ENCODE measurements at places on chromosomes 5 and 9.

DNA sequence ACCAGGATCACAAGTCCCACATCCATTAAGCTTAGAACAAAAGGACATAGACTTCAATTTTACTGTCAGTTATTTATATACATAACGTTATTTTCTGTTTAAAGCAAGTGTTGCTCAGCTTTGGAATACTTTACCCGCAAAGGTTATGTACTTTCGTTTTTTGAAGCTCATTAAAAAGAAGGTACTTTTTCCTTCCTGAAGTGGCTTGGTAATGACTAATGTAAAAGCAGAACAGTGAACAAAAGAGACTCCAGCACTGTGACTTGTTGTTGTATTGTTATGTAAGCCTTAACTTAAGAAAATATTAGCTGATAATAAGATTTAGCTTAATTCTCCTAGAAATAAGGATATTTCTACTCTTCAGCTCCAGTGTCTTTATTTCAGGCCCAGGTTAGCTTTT lies 97.3 kb upstream of the SLCO6A1 start:
- DNase-seq: no peak

- DNase-seq: no peak
These were observed 16.3 kb downstream of the FAM163B start for GRCh38 chr9:133592731-133593409.

DNA sequence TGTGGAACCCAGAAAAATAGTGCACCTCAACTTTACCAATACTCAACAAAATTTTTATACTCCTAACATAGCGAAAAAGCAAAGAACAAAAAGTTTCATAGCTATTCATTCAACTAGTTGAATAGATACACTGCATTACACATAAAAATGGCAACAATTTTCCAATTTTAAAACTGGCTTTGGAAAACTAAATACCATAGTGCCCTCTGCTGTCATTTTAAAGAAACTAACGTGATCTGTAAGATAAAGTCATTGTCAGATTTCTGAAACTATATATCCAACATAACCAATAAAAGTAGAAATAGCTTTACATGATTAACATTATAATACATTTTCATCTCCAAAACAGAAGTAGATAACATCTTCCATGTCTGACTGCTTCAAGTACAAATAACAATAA lies 31.6 kb downstream of the DTWD2 start:
- no peak for DNase-seq

- DNase-seq: no peak
These were observed 220.0 kb downstream of the CDH18 start for GRCh38 chr5:19767987-19768386.

DNA sequence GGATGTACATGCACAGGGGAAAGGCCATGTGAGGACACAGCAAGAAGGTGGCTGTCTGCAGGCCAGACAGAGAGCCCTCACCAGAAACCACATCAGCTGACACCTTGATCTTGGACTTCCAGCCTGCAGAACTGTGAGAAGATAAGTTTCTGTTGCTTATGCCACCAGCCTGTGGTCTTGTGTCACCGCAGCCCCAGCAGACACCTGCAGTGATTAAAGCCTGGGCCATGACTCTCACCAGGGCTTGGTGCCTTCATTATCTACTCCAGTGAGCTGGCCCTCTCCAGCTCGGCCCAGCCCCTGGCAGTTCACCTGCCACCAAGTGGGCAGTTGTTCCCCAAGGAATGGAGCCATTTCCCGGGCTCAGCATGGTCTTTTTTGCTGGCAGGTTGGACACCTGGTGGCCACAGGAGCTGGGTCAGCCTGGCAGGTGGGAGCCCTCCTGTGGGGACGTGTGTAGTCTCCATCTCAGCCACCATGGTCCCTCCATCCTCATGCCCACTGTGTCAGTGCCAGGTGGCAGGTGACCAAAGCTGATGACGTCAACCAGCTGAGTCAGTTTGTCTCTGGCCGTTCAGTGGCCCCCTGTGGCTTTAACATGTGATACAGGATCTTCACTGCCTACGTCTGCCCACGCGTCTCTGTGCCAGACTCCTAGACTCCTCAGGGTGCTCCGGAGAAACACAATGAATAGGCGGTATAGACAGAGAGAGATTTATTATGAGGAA lies 99.9 kb upstream of the PPP1R26 start:
- DNase-seq: no peak

- no peak for DNase-seq
These were observed 81.3 kb downstream of the IZUMO3 start for GRCh38 chr9:24464319-24464951.

DNA sequence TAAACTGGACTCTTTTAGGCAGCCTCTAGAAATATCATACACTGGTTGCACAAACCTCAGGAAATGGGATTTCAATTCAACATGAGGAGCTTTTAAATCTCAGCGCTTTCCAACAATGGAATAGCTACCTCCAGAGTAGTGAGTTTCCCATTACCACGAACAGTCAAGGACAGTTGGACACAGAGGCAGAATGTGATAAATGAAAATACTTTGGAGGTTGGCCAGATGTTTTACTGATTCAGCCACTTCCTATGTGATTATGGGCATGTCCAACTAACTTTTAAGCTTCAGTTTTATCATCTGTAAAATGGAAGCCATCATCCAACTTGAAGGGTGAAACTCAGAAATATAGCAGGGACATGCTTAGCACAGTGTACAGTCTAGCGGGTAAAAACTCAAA lies 2.1 kb downstream of the FBXW2 start:
- no peak for DNase-seq

DNA sequence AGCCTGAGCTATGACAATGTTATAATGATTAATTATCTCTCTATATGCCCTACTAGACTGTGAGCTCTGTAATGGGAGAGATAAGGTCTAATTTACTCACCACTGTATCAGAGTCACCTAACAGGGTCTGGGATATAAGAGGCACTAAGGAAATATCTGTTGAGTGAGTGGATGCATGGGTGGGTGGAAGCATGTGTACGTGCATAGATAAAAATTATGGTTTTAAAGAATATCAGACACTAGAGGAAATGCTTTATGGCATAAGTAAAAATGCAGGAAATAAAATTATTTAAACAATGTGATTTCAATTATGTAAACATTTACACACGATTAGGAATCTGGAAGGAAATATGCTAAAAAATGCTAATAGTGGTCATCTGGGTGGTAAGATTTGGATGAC lies 137.8 kb downstream of the SPOCK1 start:
- no peak for DNase-seq

DNA sequence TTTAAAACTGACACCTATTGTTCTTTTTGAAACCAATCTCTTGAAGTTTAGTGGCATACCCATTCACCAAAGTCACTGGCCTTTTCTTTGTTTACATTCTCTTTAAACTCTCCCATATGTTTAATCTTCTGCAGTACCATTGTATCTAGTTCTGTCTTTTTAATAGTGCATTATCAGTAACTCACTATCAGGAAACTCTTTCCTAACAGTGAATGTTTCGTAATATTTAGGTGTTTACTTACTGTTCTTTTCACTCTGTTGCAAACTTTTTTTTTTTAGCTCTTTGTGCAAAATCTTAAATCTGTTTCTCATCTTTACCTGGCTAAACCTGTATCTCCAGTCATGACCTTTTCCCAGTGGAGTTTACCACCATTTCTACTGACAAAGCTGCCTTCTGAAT lies 17.2 kb downstream of the SMAD5 start:
- no peak for DNase-seq

DNA sequence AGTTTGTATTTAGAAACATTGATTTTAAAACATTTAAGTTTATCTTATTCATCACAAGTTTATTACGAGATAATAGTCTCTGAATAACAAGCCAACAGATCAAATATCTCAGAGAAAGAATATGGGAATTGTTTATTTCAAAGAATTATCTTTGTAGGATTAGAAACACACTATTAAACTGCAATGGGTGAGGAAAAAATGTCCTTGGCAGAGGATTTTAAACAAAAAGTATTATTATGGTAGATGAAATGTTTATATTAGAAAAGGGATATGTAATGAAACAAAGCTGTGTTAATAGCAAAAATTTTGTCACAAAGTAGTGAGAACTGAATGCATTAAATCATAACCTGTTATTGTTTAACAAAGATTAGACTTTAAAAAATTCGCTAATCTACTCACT lies 1382.9 kb upstream of the DMAC1 start:
- no peak for DNase-seq

GRCh38 chr9:33860200-33860871 lies 43.4 kb downstream of the UBE2R2 start:
- DNase-seq: no peak

- DNase-seq: no peak
These were observed 30.2 kb downstream of the EFCAB9 start for GRCh38 chr5:172223901-172224873.

- no peak for DNase-seq
These were observed 121.9 kb upstream of the GRHPR start for GRCh38 chr9:37300620-37301019.

DNA sequence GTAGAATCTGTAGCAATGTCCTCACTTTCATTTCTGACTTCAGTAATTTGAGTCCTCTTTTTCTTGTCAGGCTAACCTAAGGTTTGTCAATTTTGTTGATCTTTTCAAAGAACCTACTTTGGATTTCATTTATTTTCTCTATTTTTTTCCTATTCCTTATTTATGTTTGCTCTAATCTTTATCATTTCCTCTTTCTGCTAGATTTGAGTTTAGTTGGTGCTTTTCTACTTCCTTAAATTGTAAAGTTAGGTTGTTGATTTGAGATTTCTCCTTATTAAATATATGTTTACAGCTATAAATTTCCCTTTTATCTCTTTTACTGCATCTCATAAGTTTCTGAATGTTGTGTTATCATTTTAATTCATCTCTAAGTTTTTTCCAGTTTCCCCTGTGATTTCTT lies 75.1 kb upstream of the FAM120A start:
- no peak for DNase-seq

GRCh38 chr5:14744296-14745187 lies 80.0 kb downstream of the OTULIN start:
- DNase-seq: no peak

GRCh38 chr5:150631326-150631701 lies 9.1 kb upstream of the SYNPO start:
- DNase-seq: no peak

DNA sequence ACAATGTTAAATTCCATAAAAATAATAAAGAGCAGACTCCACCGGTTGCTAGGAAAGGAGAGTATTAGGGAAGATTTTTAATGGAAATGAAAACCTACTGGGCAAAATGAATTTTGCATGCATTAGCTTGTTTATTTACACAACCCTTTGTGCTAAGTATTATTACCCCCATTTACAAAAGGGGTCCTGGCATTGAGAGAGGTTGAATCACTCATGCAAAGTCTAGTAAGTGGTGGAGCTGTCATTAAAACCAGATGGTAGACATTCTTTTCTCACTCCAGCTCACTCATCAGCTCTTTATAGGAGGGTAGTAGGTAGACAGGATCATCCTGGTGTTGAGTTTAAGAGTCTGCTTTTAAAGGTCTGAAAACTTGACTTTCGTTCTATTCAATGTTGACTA lies 395.1 kb downstream of the PLK2 start:
- no peak for DNase-seq

- DNase-seq: no peak
These were observed 9.0 kb upstream of the PHF2 start for GRCh38 chr9:93567271-93567959.

DNA sequence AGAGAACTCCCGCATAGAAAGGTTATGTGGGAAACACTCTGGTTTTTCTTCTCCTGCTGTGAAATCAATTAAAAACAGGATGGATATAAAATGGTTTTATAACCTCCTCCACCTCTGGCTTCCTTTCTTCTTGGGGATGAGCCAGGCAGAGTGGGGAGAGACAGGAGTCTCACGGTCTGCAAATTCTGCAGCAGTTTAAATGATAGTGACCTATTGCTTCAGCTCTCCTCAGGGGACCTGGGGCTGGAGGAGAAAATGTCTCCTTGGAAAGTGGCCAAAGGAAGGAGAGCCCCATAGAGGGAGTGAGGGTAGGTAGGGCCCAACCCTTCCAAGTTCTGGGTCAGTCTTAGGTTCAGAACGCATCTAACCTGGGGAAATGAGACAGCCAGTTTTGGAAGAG lies 118.8 kb downstream of the MTX3 start:
- no peak for DNase-seq

DNA sequence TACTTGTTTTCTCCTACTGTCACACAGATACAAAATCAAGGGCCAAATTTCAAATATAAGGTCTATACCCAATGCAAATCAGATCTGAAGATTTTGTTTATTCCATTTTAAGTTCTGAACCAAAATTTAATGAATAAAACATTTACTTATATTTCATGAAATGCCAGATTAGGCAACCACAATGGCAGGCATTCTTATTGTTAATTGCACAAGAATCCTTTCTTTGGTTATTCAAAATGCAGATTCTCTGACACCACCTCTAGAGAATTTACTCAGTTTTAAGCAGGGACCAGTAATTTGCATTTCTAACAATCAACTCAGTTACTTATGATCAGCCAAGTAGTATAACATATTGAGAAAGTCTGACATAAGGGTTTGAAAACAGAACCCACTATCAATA lies 972.4 kb upstream of the ACO1 start:
- DNase-seq: no peak

- DNase-seq: no peak
These were observed 99.5 kb downstream of the USP20 start for GRCh38 chr9:129934780-129935179.

DNA sequence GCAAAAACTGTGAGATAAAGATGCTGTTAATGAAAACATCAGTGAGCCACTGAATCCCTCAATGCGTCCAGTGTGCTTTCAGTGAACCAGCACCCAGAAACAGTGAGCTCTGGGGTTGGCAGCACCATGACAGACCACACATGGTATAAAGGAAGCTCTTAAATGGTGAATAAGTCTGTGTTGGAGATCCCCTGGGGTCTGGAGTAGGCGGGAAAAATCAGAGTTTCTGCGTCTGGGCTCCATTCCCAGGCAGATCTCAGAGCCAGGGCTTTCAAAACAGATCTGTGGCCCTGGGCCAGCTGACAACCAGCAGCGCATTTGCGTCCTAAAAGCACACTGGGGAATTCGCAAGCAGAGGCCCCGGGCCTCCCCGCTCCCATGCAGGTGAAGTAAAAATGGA lies 233.5 kb downstream of the FRMD3 start:
- DNase-seq: no peak

DNA sequence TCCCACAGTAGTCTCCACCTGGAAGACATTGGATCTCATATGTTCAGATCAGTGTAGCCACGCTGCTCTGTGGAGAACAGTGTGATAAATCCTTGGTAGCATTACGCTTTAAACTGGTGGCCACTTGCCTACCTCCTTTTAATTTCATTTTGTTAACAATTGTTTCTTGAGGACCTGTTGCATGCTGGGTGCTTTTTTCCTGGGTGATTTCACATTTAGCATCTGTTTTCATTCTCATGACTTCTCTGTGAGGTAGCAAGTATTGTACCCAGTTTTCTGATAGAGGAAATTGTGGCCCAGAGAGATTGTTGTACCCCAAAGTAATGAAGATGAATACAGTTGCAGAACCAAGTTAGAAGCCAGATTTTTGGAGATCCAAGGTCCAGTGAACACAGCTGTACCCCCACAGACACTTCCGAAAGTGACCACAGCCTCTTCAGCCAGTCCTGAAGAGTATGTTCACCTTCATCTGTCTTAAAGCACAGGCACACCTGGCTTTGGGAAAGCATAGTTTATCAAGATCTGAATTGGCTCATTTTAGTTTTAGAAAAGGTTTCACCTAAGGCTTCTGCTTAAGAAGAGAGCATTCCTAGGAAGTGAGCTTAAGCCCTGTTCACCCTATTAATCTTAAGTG lies 75.2 kb downstream of the F2RL2 start:
- no peak for DNase-seq

GRCh38 chr5:142569905-142570304 lies 116.0 kb downstream of the FGF1 start:
- DNase-seq: no peak

Data from stimulated activated CD8-positive, alpha-beta memory T cell treated with anti-CD3 and anti-CD28 coated beads, Interleukin-12 subunit alpha, Interleukin-12 subunit beta, amount 100 ng/mL, for 1 hour (primary cell).